T-cell (primary cell): ENCODE measurements at places on chromosomes 5 and 9.
A peak's percentile ranks its signal among the peaks of the same experiment; 100 is the strongest.

DNA sequence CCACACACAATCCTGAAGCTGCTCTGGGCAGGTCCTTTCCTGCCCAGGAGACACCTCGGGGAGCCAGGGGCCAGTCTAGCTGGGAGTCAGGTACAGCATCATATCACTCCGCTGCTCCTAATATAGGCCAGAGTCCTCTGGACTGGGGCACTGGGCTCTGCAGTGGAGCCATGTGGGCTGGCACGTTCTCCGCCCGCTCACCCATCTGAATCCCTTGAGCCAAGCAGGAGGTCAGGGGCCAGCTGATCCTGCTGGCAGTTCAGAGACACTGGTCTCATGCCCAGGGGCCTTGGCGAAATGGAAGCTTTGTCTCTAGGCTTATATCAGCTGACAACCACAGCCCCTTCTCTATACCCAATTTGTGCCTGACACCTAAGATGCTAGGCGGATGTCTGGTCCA, 9.3 kb upstream of the CORO2A start:
- DNase-seq = no peak

DNA sequence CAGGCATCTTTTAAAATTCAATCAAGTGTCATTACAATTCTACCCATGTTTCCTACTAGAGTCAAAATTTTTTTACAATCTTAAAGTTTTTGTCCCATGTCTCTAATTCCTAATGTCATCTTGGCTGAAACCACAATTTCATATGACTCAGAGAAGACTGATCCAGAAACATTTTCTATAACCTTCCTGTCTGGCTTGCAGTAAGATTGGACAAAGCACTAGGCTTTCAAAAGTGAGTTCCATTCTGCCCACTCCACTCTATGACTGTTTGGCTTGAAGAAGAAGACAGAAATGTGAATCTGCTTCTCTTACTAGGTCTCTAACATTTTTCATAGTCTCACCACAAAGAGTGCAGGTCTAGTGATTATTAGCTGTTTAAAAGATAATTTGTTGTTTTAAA, 88.8 kb downstream of the NR3C1 start:
- DNase-seq = no peak

GRCh38 chr5:178314061-178314660, 81.6 kb upstream of the PHYKPL start:
- no peak for DNase-seq

DNA sequence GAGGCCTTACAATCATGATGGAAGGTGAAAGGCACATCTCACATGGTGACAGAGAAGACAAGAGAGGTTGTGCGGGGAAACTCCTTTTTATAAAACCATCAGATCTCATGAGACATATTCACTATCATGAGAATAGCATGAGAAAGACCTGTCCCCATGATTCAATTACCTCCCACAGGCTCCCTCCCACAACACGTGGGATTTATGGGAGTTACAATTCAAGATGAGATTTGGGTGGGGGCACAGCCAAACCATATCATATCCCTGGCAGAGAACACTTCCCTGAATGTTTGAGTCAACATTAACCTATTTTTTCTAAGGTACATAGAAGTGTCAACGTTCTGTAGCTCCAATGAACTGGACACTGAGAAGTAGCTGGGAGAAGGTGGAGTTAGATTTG, 280.9 kb downstream of the NFIB start:
- DNase-seq = no peak

DNA sequence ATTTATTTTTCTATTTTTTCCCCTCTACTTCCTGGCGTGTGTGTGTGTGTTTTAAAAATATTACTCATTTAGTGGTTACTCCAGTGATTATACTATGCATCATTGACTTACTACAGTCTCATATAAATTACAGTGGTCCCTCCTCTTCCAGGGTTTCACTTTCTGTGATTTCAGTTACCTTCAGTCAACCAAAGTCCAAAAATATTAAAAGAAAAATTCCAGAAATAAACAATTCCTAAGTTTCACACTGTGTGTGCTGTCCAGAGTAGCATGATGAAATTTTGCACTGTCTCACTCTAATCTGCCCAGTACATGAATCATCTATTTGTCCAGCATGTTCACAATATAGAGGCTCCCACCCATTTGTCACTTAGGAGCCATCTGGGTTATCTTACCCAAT, 47.4 kb upstream of the CCDC112 start:
- no peak for DNase-seq

DNA sequence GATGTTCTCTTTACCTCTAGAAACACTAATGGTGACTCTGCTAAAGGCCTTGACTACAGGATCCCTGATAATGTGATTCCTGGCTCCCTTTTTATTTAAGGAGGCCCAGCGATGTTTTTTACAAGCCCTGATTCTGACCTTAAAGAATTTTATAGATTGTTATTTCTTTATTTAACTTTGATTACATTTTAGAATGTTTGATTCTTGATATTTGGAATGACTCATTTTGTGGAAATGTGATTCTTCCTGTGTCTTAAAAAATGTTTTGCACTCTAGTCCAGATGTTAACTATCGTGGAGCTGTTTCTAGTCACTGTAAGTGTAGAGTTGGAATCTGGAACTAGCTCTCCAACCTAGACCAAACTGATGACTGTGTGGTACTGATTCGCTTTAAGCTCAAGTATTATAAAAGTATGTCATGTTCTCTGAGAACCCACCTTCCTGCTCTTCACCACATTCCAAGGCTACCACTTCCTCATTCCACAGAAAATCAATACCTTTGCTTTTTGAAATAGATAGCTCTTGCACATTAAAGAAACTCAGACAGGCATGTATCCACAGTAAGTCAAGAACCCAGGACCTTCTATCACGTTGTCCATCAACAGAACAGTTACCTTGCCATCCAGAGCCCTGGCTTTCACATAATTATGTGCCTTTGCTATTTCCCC, 65.2 kb downstream of the JMY start:
- no peak for DNase-seq

- no peak for DNase-seq
These were observed 617.9 kb upstream of the CTNND2 start for GRCh38 chr5:12522116-12522515.

DNA sequence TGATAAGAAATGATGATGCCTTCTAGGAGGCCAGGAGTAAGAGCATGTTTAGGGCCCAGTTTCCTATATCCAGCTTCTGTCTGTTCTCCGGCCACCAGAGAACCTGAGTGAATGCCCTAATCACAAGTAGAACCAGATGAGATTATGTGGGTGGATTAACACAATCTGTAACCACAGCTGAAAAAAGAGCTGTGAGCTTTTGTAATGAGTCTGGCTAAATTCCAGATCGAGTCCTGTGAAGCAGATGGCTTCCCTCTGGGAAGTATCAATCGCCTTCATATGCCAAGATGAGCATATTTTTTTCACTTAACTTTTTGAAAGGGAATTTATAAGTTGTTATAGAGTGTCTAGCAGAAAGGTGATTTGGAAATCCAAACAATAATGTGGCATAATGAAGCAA, 99.8 kb downstream of the NNT start:
- DNase-seq = no peak

- DNase-seq = no peak
These were observed 2.9 kb downstream of the CDKN2A start for GRCh38 chr9:21991072-21991959.

- DNase-seq = no peak
These were observed 49.8 kb downstream of the GABBR2 start for GRCh38 chr9:98658951-98659351.

GRCh38 chr9:100534401-100534800, 43.5 kb upstream of the CAVIN4 start:
- DNase-seq = no peak

DNA sequence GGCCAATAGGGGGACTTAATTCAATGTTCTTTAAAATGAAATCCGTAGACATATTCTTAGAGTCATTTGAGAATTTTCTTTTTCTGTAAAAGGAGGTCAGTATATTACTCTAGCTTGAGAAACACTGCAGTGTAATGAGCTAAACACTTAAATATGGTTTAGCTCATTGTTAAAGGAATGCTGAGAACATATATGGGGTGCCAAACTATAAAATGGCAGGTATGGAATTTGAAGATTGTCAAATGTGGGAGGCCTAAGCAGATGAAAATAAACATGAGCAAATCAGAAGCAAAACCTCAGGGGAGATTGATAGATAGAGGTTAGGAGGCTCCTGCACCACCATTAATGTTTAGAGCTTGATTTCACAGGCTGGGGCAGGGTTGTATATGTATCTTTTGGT, 57.9 kb downstream of the STX17 start:
- DNase-seq = no peak

GRCh38 chr5:73437101-73437776, 11.3 kb downstream of the FOXD1 start:
- no peak for DNase-seq

- DNase-seq = no peak
These were observed 108.7 kb upstream of the LMX1B start for GRCh38 chr9:126504977-126505455.

GRCh38 chr5:145931718-145932117, 4.7 kb upstream of the SH3RF2 start:
- no peak for DNase-seq

DNA sequence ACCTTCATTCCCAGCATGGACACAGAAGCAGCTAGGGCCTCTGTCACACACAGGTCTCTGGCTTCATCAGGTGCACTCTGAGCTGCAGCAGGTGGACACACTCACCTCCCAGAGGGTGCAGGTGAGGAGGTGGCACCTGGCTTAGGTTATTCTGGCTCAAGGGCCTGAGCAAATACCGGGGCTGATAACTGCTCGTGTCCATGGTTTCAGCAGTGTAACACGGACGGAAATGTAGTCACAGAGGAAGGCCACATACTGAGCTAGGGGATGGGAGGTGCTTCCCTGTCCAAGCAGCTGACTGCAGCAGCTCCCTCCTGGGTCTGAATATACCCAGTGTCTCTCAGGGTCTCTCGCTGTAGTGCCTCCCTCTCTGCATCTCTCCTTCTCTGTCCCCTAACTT, 5.7 kb downstream of the PHF2 start:
- no peak for DNase-seq

DNA sequence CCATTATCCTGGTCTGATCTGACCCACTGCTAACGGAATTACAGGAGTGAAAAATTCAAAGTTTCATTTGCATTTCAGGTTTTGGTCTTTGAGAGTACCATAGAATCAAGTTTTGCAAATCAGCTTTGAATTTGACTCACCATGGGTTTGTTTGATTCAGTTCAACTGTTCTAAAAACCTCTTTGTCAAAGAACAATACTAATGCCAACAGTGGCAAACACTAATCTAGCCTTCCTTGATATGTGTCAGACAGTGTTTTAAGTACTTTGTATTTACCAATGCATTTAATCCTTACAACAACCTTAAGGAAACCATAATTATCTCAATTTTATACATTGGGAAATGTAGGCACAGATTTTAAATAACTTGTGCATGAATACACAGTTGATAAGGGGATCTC, 10.1 kb upstream of the FSD1L start:
- DNase-seq = no peak

DNA sequence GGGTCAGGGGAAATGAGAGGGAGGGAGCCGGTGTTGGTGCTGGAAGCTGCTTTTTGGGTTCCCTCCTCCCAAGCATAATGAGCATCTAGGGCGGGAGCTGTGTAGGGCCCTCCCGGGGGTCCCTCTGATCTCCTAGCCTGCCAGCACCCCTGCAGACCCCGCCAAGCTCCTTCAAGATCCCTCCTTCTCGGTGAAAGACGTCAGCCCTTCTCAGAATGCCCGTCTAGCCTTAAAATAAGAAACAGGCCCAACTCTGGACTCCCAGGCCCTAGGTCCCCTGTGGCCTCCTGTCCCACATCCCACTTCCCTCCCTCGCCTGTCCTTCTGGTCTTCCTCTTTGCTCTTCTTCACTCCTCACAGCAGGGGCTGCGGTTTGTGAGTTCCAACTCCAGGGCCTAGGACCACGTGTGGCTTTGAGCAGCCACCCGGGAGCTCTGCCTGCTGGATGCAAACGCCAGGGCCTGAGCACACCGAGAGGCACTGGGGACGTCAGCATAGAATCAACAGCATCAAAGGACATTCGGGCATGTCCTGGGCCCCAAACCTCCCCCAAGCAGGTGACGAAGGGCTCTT, 8.8 kb upstream of the SCGB3A1 start:
- DNase-seq = no peak

DNA sequence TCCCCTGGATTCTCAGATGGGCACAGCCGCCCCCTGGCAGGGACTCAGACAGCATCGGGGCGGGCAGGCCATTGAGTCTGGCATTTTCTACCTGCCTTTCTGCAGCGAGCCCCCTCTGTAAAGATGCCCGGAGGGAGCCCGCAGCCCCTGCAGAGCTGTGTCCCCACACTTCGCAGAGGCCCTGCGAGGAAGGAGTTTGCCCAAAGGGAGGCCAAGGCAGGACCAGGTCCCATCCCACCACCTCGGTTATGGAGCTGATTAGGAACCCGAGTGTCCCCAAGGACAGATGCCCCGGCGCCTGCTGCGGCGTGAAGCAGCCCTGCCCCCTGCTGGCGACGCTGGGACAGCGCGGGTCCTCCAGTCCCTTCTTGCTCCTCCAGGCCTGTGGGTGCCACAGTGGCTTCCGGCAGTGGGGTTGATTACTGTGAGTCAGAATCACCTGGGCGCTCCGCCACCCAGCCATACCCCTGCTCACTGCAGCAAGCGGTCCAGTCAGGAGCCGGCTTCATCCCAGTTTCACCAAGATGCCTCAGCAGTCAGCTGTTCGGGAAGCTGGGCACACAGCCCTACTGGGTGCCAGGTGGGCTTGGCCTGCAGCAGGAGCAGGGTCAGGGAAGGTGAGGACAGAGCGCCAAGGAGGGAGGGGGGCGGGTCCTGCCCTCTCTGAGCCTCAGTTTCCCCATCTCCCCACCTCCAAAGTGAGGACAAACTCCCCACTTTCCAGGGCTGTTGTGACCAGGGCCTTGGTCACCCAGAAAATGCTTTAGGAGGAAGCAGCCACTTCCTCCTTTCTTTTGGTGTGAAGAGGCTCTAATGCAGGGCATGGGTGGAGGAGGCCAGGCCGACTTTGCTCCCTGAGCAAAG, 117.2 kb downstream of the RXRA start:
- DNase-seq = peak; percentile 81

GRCh38 chr9:106019702-106020101, 325.4 kb downstream of the TMEM38B start:
- no peak for DNase-seq

- no peak for DNase-seq
These were observed 119.6 kb upstream of the PITX1 start for GRCh38 chr5:135153661-135154060.

DNA sequence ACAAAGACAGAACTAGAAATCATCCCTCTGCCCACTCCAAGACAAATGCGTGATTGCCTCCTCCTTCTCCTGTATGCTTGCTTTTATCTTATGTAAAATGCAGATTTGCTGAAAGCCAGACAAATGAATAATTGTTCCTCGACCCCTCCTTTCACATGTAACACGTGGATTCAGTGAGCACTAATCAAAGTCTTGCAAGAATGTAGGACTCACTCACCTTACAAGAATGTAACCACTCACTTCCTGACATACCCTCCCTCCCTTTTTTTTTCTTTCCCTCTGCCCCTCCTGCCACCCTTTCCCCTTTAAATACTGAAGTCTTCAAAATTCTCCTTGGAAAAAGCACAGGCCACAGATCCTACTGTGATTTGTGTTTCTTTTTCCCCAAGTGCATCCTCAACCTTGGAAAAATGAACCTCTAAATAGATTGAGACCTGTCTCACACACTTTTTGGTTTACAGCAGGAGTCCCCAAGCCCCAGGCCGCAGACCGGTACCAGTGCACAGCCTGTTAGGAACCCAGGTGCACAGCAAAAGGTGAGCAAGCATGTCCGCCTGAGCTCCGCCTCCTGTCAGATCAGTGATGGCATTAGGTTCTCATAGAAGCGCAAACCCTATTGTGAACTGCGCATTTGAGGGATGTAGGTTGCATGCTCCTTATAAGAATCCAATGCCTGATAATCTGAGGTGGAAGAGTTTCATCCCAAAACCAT, 29.4 kb upstream of the HSD17B3 start:
- DNase-seq = no peak
